ENCODE measurements at places on chromosomes 3 and 15.

DNA sequence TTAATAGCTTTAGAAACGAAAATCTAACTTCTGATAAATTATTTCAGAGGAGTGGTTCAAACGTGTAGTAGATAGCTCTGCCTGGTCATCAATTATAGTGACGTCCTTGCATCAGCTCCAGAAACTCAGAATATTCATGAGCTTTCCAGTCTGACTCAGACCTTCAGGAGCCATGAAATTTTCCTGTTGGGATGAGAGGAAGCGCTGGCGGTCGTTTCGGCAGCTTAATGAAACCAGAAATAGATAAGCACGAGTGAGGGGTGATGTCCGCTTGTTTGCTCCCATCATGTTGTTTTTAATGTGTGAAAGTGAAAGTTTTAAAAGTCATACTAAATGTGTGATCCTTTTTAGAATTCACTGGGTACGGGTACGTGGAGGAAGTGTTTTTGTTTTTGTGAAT is 141.1 kb downstream of the PGPEP1L start:
- no peak for DNase-seq

DNA sequence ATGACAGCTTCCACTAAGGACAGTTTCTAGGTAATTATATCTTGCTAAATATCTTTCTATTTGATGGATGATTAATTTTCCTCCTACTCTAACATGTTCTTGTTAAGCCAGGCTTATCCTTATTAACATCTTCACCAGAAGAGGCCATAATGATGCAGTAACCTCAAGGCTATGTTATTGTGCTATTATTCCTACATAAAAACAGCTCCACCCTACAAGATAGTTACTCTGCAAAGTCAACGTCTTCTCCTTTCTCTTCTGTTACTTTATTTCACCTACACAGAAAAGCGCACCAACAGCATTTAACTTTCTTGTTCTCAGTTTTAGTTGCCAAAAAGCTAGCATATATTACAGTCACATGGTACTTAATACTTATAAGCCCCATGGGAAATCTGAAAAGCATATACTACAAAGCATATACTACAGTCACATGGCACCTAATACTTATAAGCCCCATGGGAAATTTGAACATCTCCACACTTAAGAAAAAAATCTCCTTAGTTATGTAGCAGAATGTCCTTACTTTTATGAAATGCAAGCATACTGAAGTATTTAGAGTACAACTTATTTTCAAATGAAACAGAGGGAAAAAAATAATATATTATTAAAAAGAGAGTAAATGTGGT is 13.4 kb downstream of the ADAM10 start:
- DNase-seq, result no peak

- DNase-seq, result no peak
These were observed 279.2 kb downstream of the GABRG3 start for GRCh38 chr15:27250223-27250622.

GRCh38 chr15:90306560-90306959 is 41.1 kb downstream of the NGRN start:
- peak; percentile 51 for DNase-seq

GRCh38 chr15:25799906-25800700 is 63.0 kb downstream of the ATP10A start:
- DNase-seq, result no peak

DNA sequence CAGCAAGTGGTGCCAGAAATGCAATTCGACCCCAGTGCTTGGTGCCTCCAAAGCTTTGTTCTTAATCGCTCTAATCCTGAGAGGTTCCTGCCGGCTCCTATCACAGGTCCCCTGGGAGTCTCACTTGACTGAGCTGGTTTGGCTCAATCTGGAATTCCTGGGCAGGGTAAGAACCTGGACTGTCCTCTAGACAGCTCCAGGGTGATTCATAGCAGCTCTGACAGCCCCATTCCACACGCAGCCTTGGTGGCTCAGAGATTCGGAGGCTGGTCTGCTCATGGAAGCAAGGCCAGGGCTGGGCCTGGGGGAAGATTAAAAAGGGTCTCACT is 37.9 kb downstream of the MYO5C start:
- no peak for DNase-seq

GRCh38 chr3:194129581-194130133 is 6.3 kb upstream of the HES1 start:
- no peak for DNase-seq

DNA sequence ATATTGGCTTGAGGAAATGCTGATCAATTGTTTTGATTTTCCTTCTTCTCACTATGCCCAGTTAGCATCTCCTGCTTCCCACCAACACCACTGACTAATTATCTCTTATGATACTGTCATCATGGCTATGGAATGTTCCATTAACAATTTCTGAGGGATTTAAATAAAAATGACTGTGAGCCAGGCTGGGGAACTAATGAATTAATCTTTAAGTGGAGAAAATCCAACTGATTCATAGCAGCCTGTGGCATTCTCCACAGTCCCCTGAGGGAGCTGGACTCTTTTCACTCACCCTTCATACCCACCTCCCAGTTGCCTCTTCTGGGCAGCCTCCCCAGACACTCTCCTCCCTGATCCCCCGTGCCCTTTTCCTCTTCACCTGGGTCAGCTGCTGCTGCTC is 353.6 kb downstream of the CLSTN2 start:
- no peak for DNase-seq

- no peak for DNase-seq
These were observed 253.4 kb upstream of the LRRC3B start for GRCh38 chr3:26369133-26369532.

DNA sequence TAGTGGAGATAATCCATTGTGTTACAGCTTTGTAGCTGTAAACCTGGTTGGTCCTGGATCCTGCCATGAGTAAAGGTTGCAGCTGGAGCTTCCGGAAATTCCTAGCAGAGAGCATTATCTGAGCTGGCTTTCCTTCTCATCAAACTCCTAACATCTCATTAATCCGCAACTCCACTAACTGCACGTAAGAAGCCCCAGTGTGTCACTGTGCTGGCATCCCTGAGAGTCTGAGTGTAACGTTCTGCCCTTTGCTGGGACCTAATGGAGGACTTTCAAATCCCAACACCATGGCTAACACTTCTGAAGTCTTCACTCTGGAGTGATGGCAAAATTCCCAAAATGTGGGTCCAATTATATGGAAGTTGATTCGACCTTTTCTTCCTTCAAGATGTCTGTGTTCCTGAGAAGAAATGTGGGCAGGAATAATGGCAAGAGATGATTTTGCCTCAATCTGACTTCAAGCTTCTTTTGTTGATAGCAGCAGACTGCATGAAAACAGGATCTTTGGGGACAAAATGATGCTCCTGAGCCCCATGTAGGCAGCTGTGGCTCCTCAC is 9.6 kb upstream of the TRPM1 start:
- DNase-seq, result no peak

DNA sequence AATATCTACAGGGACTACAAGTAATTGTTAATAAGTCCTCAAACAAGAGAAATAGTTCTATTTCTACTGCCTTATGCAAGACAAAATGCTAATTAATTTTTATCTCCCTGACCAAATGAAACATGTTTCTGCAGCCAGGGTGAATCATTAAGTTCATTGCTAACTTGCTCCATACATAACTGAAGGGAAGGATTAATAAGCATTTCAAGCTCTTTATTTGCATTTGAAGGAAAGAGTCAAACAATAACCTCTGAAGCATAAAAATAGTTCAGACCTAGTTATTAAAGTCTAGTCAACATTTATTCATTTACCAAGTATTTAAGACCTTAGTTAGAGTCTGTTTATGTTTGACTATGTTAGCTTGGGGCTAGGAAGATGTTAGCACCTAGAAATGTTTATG is 120.0 kb downstream of the ATP1B3 start:
- no peak for DNase-seq

DNA sequence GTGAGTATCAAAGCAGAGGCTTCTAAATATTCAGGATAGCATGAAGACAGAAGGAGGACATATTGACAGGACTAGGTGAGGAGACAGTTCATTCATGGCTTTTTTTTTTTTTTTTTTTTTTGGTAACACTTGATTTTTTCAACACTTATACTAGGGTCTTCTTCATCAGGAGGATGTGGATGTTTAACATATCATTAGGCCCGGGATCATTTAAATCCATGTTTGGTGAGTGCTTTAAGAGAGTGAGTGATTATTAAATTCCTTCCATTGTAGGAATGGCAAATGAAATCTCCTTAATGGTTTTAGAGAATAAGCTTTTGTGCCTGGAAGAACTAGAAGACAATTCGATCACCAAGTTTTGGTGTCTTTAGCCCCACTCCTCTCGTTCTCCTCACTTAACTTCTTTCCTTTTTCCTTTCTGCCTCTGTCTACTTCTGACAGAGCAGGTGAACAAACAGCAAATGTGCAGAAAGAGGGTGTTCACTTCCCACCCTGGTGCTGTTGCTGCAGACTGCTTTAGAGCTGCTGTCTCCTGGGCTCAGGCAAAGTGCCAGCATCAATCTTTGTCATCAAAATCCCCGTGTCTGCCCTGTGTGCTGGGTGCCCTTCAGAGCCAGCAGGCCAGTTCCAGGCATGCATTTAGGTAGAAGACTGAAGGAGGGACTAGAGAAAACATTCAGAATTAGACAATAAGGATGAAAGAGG is 35.6 kb upstream of the RAB11A start:
- DNase-seq, result peak; percentile 32

DNA sequence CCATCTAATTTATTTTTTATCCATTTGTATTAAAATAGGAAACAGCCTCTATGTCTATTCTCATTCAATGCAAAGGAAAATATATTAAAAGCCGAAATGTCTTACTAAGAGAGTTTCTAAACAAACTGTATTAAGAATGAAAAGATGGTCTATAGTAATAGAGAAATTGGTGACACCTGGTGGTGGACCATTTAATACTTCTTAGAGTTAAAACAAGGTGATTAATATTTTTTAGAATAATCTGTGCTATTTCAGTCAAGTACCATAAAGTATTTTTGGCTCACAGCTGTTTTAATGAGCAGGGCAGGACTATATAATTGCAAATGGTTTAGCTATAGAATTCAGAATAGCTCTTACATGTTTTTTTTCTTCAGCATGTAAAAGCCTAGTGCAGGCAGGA is 55.7 kb downstream of the SYNPR start:
- no peak for DNase-seq

DNA sequence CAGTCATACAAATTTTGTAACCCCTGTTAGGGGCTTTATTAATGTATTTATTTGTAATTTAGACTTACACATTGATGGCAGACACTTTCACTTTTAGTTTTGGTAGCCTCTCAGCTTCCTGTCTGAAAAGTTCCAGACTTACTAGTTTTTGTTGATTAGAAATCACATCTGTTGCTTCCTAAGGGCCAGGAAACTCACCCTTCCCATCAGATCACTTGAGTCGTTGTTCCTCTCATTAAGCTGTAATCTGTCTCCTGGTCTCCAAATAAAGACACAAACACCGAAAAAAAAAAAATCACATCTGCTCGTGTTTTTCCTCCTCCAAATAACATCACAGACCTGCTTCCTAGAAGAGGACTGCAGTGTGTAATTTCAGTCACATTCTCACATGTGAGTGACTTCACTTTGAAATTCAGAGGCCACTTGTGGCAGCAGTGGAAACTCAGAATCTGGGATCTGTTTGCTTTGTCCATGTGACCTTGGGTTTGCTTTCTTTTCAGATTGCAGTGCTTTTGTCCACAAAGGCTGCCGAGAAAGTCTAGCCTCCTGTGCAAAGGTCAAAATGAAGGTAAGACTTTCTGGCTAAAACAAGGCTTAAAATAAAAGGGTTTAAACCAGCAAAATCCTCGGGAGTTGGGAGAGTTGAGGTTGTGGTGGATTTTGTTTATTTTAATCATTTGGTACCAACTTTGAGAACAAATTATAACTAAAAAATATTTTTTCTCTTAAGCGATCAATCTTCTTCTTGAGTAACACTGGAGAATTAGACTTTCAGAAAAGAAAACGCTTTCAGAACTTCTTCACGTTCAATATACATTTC is 87.0 kb downstream of the KLHL25 start:
- no peak for DNase-seq

DNA sequence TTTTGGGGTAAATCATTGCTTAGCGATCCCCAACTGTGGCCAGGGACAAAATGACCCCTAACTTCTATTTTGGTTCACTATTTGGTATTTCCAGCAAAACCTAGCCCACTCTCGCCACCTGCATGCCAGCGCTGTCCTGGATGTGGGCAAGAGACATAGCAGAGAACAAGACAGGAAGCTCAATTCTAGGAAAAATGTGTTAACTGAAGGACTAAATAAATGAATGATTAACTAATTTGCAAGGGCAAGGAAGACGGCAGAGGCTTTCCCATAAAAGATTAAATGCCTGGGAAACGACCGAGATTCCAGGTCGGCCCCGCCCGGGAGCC is 408 bp downstream of the NICN1 start:
- no peak for DNase-seq

DNA sequence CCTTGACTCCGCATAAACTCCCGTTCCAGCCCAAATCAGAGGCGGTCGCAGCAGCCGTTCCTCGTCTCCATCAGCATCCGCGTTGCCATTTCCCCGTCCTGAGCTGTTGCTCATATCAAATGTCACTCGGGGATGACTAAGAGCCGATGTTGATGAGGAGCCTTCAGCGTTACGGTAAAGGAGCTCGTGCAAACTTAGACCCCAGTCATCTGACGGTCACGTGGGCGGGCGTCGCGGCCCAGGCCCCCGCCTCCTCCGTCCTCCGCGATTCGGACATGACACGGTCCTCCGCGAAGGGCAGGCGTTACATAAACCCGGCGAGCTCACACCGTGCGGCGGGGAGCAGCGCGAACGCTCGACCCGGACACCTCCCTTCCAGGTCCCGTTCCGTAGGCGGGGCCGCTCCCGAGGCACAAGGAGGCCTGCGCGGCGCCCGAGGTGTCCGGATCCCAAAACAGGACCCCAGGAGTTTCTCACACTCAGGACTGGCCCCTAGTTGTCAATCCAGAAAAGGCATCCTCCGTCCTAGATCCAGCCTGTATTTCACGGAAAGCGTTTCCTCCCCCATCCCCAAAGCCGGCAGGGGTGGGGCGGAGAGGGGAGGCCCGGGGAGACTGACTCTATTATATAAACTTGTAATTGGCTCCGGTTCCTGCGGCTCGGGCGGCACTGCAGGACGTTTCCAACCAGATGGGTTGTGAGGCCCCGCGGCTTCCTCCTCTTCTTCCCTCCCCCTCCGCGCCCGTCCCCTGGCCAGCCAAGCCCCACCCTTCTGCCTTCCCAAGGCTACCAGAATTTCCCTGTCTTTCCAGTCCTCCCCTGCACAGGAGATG is 100.0 kb upstream of the IGF1R start:
- peak; percentile 36 for DNase-seq

- DNase-seq, result no peak
These were observed 80.3 kb downstream of the SMAD3 start for GRCh38 chr15:67145710-67146109.

GRCh38 chr3:24259901-24260512 is 234.6 kb downstream of the THRB start:
- no peak for DNase-seq

DNA sequence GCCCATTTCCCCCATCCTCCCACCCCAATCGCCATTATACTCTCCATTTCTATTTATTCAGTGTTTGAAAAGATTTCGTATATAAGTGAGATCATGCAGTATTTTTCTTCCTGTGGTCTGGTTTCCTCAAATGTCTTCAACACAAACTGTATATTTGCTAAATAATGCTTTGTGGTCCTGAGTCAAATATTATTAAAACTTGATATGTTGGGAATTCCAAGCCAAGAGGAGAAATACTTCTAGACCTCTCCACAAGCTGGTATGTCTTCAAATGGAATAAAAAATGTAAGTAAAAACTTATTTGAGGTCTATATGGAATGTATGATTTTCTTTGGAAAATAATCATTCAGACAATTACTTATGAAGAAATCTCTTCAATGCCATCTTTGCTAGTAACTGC is 122.5 kb upstream of the TSC22D2 start:
- no peak for DNase-seq
